ENCODE measurements at places on chromosomes 4 and X. TPM values are rescaled to one million over a fixed set of nuclear protein-coding genes. Genes with fewer than 3 reads are reported as not detected.

DNA sequence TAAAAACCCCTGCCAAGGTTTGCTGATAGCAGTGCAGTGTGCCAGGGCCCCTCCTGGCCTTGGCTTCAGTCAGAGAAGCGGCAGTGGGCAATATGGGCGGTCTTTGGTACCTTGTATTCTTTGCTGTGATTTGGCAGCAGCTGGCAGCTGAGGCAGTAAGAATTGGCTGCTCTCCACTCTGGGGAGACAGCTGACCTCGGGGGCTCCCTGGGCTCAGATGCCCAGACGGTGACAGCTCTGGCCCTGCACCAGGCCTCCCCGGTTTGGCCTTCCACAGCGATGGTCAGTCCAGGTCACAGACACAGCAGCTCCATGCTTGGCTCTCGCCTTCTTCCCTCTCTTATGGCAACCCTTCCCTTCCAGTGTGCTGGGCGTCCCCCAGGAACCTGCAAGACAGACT lies 330.9 kb downstream of the BCOR start:
- DNase-seq = peak; percentile 55

GRCh38 chrX:145923376-145923775 lies 105.7 kb downstream of the SLITRK2 start:
- no peak for DNase-seq

GRCh38 chr4:75376543-75376942 lies 137.7 kb downstream of the RCHY1 start:
- no peak for DNase-seq

- DNase-seq = no peak
These were observed 39.0 kb downstream of the ATOH1 start for GRCh38 chr4:93867416-93868001.

GRCh38 chr4:141912831-141913230 lies 276.4 kb downstream of the IL15 start:
- no peak for DNase-seq

DNA sequence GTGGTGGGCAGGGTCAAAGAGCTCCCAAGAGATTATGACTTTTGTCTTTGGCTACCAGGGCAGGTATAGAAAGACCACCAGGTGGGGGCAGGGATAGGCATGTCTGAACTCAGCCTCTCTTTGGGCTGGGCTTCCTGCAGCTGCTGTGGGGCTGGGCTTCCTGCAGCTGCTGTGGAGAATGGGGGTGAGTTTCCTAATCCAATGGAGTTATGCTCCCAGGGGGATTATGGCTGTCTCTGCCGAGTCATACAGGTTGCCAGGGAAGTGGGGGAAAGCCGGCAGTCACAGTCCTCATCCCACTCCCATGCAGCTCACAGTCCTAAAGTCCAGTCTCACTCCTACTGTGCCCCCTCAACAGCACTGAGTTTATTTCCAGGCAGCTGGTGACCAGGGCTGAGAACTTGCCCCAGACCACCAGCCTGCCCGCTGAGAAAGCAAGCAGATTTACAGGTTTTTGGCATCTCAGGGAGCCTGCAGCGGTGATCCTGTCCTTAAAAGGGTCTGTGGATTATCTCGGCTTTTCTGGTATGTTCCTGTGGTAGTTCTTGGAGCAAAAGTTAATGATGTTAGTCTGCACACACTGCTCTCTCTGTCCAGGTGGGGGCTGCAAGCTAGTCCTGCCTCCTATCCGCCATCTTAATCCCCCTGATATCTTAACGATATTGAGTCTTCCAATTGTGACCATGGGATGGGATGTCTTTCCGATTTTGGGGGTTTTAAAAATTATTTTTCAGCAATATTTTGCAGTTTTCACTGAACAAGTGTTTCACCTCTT lies 133.4 kb downstream of the RTL9 start:
- DNase-seq = no peak

GRCh38 chrX:151030845-151031244 lies 47.7 kb downstream of the HMGB3 start:
- DNase-seq = no peak

- no peak for DNase-seq
These were observed 6.3 kb downstream of the CPLX1 start for GRCh38 chr4:819401-820229.

- no peak for DNase-seq
These were observed 483.9 kb downstream of the IDS start for GRCh38 chrX:149021159-149021558.

Gene SLC9B1
- total RNA-seq = 0.94 TPM

Gene NSUN7
- total RNA-seq = 6.4 TPM

Gene ANOS1
- total RNA-seq = 6.2 TPM

Gene KLB
- 0.28 TPM for total RNA-seq
